NCI-H1436 treated with DMSO at 0.1 percent for 48 hours (cell line): ENCODE measurements at places on chromosomes 2 and 18.

GRCh38 chr2:175630280-175631244 is 371.5 kb downstream of the LNPK start:
- DNase-seq: no peak

- no peak for DNase-seq
Measured at GRCh38 chr2:98458207-98458606, 13.5 kb downstream of the INPP4A start.

- no peak for DNase-seq
Measured at GRCh38 chr18:5388896-5389295, 93.4 kb upstream of the ZBTB14 start.

DNA sequence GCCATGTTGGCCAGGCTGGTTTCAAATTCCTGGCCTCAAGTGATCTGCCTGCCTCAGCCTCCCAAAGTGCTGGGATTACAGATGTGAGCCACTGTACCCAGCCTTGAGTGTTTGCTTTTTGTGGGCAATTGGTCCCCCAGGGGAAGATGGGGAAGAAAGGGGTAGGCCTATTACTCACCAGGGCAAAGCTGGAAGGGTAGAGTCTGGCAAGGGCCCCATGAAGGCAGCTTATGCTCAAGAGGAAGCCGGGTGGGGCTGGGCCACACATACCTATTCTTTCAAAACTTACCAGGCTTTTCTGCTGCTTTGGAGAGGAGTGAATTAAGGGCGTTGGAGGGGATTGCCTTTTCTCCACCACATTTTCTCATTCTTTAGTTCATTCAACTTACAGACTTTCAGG is 24.5 kb upstream of the CD28 start:
- DNase-seq: no peak

- peak; percentile 32 for DNase-seq
Measured at GRCh38 chr2:170816504-170817092, at the start of gene GAD1. GAD1 (plus strand) TSS chr2:170816887; CDS start chr2:170818592, 1,705 bp downstream.

DNA sequence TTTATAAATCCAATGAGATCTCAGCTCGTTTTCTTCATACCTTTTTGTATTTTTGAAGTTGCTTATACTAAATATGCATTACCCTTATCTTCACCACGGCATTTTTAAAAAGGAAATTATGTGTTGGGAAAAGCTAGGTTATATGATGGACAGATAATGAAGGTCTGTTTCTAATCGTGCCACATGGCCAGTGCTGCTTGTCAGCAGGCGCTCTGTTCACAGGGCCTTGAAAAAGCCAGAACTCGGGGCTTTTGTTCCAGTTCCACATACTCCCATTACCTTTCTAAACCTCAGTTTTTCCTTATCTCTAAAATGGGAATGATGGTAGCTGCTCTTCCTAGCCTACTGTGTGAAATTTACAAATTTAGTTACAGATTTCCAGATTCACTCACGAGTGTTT is 42.0 kb downstream of the EPAS1 start:
- DNase-seq: no peak

DNA sequence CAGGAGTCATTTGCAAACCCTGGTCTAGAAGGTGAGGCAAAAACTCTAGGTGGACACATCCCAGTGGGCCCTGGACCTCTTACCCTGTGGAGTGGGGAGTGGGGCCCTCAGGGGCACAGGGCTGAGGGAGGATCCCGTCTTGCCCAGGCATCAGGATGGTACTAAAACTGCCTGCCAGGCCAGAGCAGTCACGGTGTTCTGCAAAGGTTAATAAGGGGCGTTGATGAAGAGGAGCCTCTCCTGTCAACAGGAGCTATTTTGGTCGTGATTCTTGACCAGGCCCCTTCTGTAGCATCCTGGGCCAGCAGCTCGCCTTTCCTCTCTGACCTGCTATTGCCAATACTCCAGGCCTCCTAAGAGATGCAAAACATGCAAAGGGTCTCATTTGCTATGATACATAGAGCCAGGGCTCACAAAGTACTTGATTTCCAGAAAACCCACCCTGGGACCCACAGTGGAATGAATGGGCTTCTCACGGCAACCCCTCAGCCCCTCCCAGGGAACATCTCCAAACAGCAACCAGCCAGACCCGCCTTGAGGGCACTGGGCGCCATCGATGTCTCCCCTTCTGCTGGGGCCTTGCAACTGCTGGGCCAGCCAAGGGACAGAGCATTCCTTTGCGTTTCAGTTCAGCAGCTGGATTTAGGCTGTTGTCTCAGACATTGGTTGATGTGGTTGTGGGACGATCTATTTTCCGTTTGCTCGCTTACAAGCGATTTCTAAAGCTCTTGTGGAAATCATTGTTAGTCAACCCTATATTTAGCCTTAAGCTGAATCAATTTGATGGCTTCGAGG is 111.1 kb downstream of the PDCL3 start:
- DNase-seq: no peak

GRCh38 chr2:146003337-146003736 is 1483.4 kb upstream of the ZEB2 start:
- no peak for DNase-seq

DNA sequence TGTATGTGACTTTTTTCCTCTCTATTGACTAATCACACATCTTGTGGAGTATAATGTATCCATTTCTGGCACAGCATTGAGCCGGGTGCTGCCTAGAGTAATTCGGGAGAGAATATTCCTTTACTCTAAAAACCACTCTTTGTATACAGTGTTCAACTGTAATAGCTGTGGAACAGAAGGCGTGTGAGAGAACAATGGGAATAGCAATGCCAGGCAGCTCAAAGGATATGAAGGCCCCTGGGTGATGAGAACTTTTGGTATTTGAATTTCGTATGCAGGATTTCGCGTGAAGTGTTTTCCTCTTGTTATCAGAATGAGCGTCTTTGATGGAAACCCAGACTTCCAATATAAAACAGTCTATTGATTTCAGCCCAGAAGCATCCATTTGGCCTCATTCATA is 84.6 kb upstream of the MAP3K20 start:
- no peak for DNase-seq

DNA sequence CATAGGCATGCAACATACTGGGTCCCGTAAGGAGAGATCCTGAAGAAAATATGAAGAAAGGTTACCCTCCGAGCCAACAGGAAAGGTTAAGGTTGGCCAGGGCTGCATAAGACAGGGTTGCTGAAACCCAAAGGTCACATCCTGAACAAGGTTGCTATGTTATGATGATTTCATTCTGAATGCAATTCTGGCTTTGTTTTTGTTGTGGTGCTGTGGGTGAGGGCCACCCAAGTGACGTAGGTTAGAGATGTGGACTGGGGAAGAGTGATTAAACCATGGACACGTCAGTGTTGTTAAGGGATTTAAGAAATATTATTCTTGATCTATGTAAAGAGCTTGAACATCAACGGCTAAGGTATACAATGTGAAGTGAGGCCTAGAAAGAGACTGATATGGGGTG is 60.0 kb downstream of the ZEB2 start:
- DNase-seq: no peak

GRCh38 chr2:216491793-216492596 is 6.6 kb upstream of the RPL37A start:
- no peak for DNase-seq

DNA sequence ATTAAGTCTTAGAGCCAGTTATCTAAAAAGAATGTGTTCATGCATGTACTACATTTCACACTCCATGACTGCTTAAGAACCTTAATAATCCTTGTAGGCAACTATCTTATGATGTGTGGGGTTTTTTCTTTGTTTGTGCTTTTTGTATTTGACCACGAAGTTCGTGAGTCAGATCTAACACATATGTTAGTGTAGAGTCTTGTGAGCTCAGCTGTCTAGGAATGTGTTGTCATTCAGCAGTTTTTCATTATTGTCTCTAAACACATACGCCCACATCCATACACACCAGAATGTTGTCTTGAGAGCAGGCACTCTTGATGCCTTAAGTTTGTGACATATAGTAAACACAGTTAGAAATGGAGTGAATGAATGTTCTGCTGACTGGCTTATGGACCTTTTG is 38.4 kb downstream of the CAB39 start:
- no peak for DNase-seq

DNA sequence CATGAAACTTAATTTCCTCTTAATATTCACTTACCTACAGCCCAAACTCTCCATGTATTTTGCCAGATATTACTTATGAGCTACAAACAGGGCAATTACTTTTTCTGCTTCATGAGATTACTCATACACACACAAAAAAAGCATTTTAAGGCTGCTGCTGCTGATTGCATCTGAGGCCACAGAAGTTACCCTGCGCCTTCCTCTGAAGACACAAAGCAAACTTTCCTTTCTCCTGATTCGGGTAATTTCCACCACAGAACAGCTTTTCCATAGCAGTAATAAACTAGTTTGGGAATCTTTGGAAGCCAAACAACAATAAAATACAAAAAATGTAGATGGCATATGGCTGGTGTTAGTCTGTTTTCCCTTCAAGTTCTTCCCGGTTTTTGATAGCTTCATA is 6.2 kb downstream of the TTC32 start:
- DNase-seq: no peak

DNA sequence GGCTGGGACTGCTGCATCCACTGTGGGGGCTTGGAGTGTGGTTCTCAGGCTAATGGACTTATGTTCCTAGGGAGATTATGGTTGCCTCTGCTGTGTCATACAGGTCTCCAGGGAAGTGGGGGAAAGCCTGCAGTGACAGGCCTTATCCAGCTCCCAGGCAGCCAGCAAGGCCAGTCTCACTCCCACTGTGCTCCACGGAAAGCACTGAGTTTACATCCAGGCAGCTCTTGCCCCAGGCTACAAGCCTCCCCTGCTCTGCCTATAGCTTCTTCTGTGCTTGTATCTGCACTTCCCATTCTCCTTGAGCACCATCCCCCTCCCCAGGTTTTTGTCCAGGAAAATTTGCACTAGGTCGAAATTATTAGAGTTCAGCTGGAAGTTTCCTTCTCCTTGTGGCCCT is 231.9 kb downstream of the ZRANB3 start:
- DNase-seq: no peak

- no peak for DNase-seq
Measured at GRCh38 chr2:169964740-169965139, 137.5 kb downstream of the UBR3 start.

- no peak for DNase-seq
Measured at GRCh38 chr2:33555681-33556080, 43.4 kb downstream of the FAM98A start.

GRCh38 chr2:160075171-160075570 is 12.8 kb upstream of the PLA2R1 start:
- DNase-seq: no peak

DNA sequence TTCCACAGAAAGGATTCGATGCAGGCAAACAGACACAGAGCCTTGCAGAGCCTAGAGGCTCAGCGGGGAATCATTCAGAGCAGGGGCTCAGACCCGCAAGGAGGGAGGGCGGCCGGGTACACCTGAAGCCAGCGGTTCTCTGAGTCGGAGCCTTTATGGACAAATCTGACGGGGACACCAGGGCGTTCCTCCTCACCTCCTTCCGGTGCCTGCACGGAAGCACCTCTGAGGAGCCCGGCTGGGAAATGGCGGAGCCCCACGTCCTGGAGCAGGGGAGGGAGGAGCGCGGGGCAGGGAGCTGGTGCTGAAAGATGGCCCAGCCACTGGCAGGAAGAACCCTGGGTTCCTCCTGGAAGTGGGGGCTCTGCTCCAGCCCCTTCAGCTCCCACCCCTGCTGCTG is 193.5 kb upstream of the ALKAL2 start:
- no peak for DNase-seq

DNA sequence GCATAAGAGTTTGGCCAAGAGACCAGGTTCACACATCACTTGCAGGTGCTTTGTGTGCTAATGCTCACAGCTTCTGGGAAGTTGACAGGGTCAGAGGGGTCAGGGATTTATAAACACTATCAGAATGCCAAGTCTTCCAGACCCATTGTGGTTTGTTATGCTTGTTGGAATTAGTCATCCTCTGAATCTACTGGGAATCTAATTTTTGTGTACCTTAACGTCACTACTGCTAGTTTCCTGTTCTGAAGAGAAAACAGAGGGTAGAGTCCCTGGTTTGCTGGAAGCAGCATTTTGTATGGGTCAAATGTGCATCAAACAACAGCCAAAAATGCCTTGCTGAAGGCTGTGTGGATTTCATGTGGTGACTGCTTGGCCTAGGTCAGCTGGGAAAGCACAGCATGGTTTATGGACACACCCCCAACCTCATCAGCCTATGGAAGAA is 33.3 kb downstream of the ANTXR1 start:
- DNase-seq: no peak

GRCh38 chr2:176114930-176115625 is 1.5 kb upstream of the HOXD10 start:
- no peak for DNase-seq

DNA sequence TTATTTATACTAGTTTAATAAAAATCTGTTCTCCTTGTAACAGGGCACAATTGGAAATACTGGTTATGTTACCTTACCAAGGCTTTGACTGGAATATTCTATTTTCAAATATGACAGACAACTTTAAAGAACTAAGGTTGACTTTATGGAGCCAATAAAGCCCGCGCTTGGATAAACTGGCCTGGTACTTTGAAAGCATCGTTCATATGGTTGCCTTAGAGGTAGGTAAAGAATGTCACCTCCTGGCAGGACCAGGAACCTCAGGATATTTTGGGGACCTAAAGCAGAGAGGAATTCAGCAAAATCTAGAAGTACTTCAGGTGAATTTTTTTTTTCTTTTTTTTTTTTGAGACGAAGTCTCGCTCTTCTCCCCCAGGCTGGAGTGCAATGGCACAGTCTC is 71.2 kb upstream of the CREB1 start:
- no peak for DNase-seq
